ENCODE measurements at places on chromosomes 16 and 17.

GRCh38 chr16:4911970-4912386, 25.0 kb downstream of the PPL start:
- DNase-seq, result no peak

GRCh38 chr16:22397464-22397863, 23.0 kb upstream of the CDR2 start:
- DNase-seq, result peak; percentile 87

DNA sequence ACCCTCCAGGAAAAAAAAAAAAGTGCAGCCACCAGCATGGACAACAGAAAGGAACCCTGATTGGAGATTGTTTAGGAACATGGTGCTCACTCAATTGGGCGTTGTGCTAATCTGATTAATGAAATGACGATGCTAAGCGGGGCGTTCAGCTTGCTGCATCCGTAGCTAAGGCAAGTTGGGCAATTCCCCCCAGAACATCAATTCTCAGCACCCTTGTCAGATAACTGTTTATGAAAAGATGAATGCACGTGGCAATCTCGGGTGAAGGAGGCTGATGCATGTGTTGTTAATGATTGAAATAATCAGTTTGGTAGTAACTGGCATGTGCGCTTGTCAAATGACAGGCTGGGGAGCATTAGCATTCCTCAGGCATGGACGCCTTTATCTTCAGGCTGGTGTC, 57.0 kb downstream of the HS3ST3A1 start:
- DNase-seq, result peak; percentile 71

- no peak for DNase-seq
These were observed 20.6 kb downstream of the MYH10 start for GRCh38 chr17:8609910-8610309.

DNA sequence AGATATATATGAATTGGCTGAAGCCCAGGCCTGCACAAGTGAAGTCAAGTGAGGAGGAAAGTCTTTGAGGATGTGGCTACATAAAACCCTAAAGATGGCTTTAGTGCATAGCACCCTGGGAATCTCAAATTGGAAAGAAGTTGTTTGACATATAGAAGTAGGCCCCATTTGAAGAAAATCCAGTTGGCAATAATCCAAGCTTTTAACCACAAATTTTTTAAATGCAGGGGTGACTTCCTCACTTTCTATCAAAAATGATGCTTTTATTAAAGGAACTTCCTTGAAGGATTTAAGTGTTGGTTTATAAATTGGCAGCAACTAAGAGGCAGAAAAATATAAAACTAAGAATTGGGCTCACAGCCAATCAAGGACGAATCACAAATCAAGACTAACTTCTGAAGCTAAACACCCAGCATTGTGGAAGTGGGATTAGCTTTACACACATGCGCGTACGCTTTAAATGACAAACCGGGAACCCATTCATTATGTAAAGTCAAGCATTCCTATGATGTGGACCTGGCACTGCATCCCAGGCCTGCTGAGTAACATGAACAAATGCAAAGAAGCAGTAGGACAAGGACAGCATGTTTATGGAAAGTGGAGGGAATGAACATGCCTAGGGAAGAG, 63.3 kb downstream of the NOG start:
- peak; percentile 81 for DNase-seq

- no peak for DNase-seq
These were observed 7.7 kb downstream of the PRKAR1A start for GRCh38 chr17:68519911-68520310.

GRCh38 chr16:57801098-57801808, 1.0 kb downstream of the KIFC3 start:
- no peak for DNase-seq

- DNase-seq, result no peak
These were observed 17.0 kb upstream of the TMC5 start for GRCh38 chr16:19400711-19401110.

- no peak for DNase-seq
These were observed 17.4 kb upstream of the RAB11FIP4 start for GRCh38 chr17:31374094-31374447.

DNA sequence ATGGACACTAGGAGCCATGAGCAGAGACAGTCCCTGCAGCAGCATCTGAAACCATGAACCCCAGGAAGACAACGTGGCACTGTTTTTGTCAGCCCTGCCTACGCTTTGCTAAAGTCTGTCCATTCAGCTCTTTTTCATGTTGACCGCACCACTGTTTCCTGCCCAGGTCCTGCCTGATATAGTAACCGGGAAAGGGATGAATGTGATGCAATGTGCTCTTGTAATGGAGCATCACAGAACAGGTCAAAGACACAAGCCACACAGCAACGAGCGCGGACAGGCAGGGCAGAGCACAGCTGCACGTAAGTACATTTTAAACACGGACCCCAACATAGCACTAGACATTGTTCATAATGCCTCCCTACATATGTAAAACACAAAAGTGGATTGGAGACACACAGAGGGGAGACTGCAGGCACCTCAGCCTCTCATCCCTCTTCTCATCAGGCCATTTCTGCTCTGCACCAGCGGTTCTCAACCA, 16.9 kb upstream of the TNFRSF13B start:
- DNase-seq, result no peak

- DNase-seq, result no peak
These were observed 3.2 kb downstream of the DNAH17 start for GRCh38 chr17:78573955-78574354.

DNA sequence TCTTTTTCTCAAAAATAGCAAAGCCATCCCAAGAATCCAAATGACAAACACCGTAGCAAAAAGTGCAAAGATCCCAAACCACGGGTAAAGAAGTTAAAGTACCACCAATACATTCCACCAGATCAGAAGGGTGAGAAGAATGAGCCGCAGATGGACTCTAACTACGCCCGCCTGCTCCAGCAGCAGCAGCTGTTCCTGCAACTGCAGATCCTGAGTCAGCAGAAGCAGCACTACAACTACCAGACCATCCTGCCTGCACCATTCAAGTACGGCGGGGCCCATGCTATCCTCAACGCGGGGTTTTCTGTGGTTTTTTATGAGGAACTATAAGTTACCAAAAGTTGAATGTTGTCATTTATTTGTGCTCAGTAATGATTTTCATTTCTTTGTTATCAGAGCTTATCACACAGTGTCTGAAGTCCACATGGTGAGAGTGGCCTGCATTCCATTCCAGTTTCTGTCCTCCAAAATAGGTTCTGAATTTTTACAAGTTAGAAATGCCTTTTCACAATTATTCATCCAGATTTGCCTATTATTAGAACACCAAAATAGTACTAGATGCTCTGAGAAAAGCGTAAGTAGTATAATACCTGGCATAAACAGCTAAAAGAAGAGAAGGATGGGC, 169.2 kb downstream of the MRTFB start:
- DNase-seq, result no peak

- no peak for DNase-seq
These were observed 7.4 kb upstream of the FN3KRP start for GRCh38 chr17:82709024-82709675.

GRCh38 chr17:28688481-28688880, 23.2 kb downstream of the PROCA1 start:
- no peak for DNase-seq

GRCh38 chr17:61002316-61002736, 324.7 kb downstream of the BCAS3 start:
- peak; percentile 21 for DNase-seq

DNA sequence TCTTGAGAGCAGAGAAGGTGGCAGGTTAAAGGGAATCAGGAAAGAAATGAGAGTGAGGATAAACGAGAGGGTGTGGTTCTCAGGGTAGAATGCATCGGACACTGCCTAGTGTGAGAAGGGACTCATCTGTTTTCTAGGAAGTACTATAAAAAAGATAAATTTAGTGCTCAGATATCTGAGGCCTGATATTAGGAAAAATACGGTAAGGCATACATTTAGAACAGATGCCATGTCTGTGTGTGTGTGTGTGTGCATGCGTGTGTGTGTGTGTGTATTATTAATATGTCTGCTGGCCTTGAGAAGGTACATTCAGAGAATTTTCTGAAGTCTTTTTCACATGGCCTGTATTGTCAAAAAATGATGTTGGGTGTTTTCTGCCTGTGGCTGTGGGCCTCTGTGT, 414.8 kb downstream of the MAF start:
- DNase-seq, result no peak

- DNase-seq, result no peak
These were observed 31.4 kb downstream of the ANKRD40 start for GRCh38 chr17:50676065-50676975.

GRCh38 chr17:79562931-79563210, 48.0 kb downstream of the RBFOX3 start:
- DNase-seq, result no peak

DNA sequence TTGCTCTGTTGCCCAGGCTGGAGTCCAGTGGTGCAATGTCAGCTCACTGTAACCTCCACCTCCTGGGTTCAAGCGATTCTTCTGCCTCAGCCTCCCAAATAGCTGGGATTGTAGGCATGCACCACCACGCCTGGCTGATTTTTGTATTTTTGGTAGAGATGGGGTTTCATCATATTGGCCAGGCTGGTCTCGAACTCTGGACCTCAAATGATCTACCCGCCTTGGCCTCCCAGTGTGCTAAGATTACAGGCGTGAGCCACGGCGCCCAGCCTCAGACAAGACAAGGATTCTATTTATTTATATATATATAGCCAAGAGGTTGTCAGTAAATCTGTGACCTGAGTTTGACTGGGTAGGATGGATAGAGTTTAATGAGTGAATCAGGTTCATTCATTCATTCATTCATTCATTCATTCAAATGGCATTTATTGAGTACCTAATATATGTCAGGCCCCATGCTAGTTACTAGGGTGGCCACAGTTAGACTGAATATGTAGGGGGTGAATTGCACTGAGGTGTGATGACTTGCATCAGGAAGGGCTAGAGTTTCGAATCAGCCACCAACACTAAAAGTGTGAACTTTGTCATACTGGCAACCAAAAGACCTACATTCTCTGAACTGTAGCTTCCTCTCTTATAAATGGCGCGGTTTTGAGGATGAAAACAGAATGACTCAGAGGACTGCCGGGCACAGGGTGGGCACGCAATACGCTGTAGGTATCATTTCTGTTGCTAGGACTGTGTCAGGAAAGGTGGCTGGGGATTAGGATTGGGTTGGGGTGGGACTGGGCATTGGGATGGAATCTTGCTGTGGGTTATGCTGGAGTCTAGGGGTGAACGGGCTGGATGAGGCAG, 37.8 kb downstream of the ITGAE start:
- no peak for DNase-seq

DNA sequence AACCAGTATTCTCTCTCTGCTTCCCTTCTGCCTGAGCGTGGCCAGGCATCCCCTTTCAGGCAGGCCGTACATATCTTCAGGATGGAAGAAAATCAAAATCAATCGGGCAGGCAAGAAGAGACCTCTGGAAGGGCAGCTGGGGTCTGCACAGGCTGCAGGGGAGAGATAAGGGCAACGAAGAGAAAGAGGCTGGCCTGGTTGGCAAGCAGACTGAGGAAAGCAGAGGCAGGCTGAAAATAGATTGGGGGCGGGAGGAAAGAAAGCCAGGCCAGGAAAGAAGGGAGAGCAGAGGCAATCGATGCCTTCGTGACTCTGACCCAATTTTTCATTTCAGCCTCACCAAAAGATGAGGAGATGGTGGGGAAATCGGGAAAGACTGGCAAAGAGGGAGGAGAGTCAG, 18.1 kb downstream of the PIPOX start:
- DNase-seq, result no peak

DNA sequence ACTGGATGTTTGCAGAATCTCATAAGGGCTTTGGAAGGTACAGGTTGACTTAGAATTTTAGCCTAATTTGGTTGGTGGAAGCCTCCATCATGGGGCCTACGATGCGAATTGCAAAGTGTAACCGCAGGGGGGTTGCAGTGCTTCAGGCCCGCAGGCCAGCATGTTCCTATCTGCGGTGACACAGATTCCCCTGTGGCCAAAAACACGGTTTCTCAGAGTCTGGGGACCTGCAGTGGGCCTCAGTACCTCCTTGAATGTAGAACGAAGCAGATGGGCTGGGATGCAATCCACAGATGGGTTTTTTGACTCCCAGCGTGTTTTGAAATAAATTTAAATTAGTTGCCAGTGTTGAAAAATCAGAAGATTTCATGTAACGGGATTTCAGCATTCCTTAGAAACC, 34.7 kb downstream of the KIAA0513 start:
- no peak for DNase-seq

DNA sequence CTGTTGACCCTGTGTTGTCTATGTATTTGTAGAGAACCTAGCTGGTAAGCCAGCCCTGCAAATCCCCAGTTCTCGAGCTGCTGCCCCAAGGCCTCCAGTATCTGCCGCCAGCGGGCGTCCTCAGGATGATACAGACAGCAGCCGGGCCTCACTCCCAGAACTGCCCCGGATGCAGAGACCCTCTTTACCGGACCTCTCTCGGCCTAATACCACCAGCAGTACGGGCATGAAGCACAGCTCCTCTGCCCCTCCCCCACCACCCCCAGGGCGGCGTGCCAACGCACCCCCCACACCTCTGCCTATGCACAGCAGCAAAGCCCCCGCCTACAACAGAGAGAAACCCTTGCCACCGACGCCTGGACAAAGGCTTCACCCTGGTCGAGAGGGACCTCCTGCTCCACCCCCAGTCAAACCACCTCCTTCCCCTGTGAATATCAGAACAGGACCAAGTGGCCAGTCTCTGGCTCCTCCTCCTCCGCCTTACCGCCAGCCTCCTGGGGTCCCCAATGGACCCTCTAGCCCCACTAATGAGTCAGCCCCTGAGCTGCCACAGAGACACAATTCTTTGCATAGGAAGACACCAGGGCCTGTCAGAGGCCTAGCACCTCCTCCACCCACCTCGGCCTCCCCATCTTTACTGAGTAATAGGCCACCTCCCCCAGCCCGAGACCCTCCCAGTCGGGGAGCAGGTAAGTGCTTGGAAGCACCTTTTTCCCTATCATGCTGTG, 23.1 kb upstream of the CDC6 start:
- DNase-seq, result no peak

DNA sequence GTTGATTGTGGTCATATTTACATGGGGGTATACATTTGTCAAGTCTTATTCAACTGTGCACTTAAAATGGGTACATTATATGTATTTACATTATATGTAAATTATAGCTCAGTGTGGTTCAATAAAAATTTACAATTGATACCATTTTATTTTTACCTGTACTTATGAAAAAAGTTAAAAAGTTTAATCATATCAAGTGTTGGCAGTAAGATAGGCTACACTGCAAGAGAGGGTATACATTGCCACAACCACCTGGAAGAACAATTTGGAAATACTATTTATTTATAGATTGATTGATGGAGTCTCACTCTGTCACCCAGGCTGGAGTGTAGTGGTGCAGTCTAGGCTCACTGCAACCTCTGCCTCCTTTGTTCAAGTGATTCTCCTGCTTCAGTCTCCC, 453.3 kb downstream of the XYLT1 start:
- no peak for DNase-seq

- no peak for DNase-seq
These were observed 4.3 kb upstream of the SH2B1 start for GRCh38 chr16:28859326-28859725.

DNA sequence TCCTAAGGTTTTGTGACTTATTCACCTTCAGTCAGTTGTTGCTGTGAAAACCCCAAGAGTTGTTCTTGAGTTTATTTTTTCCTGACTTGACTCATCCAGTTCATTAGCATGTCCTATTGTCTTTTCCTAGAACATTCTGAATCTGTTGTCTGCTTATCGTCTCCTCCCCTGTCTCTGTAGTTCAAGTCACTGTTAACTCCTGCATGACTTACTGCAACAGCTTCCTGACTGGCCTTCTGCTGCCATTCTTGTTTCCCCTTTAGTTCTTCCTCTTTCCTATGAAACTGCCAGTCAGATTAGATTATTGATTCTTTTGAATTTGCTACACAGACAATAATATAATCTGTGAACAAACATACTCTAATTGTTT, 161.5 kb downstream of the FTO start:
- no peak for DNase-seq

GRCh38 chr16:79008036-79008868, 592.3 kb downstream of the MAF start:
- DNase-seq, result no peak
